Fibroblast of mammary gland (primary cell): ENCODE measurements at places on chromosomes 2 and 18.

GRCh38 chr2:142140434-142140845 lies 9.6 kb upstream of the LRP1B start:
- DNase-seq: peak; percentile 25

- DNase-seq: no peak
Observed at GRCh38 chr18:62341473-62341872, 16.4 kb downstream of the TNFRSF11A start.

- no peak for DNase-seq
Observed at GRCh38 chr2:149009576-149010461, 28.7 kb upstream of the LYPD6B start.

GRCh38 chr18:23887493-23887892 lies 127.1 kb upstream of the TTC39C start:
- DNase-seq: peak; percentile 18

GRCh38 chr2:5977477-5977876 lies 285.3 kb downstream of the SOX11 start:
- DNase-seq: no peak
